NCI-H2171 (cell line): ENCODE measurements at places on chromosomes 4 and X.

GRCh38 chr4:69909195-69909594 is 21.7 kb upstream of the CSN1S1 start:
- no peak for DNase-seq

- no peak for DNase-seq
Observed at GRCh38 chr4:7626531-7626930, 191.8 kb upstream of the PSAPL1 start.

- DNase-seq: no peak
Observed at GRCh38 chr4:164381859-164382258, 372.1 kb upstream of the SMIM31 start.

GRCh38 chrX:1212532-1212931 is at the start of gene CRLF2:
Gene CRLF2, minus strand, starts transcription at chrX:1212649. Its CDS starts 15 bp downstream, at chrX:1212634.
- DNase-seq: no peak

DNA sequence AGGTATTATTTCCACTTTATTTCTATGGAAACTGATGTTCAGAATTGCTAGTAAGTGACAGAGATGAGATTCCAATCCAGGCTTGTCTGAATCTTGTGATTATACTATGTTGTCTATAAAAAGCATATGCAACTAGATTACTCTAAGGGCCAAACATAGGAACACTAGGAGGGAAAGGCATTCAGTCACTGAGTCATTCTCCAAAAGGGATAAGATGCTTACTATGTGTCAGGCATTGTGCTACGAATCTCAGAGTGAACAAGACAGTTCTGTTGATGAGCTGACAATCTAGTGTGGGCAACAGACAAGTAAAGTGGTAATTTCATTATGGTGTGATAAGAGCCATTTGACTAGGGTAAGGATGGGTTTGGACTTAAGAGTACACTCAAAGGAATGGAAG is 77.2 kb downstream of the RASL11B start:
- DNase-seq: no peak

DNA sequence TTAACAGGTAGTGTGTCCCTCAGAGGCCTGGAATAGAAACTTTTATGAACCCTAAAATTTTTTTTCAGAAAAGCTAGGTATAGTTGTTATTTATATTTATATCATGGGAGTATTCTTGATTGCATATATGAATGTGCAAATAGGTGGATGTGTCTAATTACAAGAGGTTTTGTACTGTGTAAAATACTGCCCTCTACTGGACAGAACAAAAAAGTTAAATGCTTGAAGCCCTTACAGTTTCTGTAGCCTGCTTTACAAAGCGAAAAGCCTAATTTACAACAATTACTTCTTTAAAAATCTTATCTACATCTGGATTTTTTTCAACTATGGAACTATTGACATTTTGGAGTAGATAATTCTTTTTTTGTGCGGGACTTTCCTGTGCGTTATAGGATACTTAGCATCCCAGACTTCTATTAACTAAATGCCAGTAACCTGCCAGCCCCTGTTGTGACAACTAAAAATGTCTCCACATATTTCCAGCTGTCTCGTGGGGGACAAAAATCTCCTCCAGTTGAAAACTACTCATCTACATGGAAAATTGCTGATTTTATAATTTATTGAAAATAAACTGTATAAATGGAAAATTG is 35.1 kb downstream of the ENPEP start:
- DNase-seq: peak; percentile 0

DNA sequence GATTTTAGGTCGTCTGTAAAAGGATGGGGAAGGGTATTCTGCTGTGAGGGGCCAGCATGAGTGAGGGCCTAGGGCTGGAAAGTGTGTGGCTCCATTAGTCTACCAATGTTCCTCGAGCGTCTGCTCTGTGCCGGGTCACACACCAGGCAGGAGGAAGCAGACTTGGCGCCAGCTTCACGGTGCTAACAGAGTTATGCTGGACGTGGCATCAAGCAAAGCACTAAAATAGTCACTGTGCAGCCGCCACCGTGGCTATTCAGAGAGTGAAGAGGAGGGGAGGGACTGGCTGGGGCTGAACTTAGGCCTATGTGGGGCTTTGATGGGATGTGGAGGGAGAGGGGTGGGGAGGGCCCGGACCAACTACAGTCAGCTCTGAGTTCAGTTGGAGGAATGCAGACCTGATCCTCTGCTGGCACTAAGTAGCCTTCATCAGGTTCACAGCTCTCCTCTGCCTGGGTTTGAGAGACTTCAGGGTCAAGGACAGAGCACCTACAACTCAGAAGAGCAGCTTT is 83.9 kb upstream of the MSX1 start:
- no peak for DNase-seq

DNA sequence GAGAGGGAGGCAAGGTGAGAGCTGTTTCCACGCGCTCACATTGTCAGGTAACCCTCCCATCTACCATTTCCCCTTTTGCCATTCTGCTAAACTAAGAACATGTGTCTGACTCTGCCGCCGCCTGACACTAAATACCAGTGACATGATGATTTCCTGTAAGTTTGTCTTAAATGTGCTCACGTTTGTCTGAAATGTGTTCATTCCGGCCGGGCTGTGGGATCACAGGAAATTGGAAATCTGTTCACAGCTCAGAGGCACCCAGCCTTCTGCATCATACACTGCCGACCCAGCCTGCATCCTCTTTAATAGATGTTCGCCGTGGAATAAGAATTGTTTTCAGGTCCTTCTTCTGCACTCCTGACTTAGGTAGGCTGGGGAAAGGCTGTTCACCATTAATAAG is 336.2 kb upstream of the PPARGC1A start:
- no peak for DNase-seq

DNA sequence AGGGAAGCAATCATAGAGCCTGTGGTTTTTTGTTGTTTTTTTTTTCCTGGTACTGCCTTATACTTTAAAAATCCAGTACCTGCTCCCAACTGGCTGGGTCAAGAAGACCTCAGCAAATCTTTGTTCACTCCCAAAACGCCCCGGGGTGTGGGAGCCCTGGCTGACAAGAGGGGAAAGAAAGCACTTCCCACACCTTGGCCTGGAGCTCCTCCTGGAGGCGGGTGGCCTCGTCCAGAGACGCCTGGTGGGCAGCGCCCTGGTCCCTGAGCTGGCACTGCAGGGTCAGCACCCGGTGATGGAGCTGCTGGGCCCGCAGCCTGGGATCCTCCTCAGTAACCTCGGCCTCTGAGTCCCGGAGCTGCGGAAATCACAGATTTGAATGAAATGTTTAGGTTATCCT is 38.2 kb downstream of the C4orf50 start:
- peak; percentile 24 for DNase-seq

- peak; percentile 18 for DNase-seq
Observed at GRCh38 chr4:40736910-40737309, 12.8 kb upstream of the NSUN7 start.

GRCh38 chr4:7055111-7055989 is 12.2 kb downstream of the TADA2B start:
- no peak for DNase-seq

- DNase-seq: no peak
Observed at GRCh38 chrX:153491351-153491914, 3.3 kb upstream of the BGN start.

GRCh38 chr4:4712800-4713528 is 146.5 kb upstream of the MSX1 start:
- no peak for DNase-seq

- no peak for DNase-seq
Observed at GRCh38 chrX:144790148-144790547, 457.2 kb upstream of the SPANXN1 start.

DNA sequence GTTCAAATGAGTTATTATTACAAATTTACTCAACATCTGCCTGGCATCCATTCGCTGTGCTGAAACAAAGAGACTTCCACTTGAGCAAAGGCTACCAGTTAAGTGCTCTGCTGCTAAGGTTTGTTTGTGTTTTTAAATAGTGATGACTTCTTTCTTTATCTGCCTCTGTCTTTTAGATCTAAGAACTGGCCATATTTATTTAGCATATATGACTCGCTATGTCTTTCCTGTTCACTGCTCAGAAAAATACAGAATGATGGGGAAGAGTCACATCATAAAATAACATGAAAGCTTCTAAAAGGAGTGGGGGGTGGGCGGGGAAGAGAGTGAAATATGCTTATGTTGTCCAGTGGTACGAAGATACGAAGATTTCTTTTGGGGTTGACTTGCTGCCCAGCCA is 322.2 kb downstream of the GPAT3 start:
- no peak for DNase-seq

GRCh38 chr4:97984545-97985131 is 158.6 kb downstream of the STPG2 start:
- DNase-seq: no peak

GRCh38 chr4:86961605-86962295 is 26.9 kb downstream of the AFF1 start:
- no peak for DNase-seq

DNA sequence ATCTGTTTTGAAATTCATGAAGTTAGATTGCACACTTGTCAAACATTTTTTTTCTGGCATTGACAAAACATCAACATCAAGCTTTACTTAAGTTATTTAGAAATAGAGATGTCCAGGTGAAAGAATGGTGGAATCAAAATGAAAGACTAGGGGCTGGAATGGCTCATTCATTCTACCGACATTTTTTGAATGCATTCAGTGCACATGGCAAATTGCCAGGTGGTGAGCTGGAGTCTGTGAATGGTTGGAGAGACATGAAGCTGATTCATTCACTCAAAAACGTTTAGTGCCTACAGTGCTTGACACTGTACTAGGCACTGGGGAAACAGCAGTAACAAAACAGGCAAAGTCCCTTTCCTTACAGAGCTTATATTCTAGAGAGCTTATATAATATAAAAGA is 292.4 kb downstream of the PPP1R2C start:
- DNase-seq: no peak

- DNase-seq: no peak
Observed at GRCh38 chr4:17315459-17315858, 196.4 kb downstream of the QDPR start.

DNA sequence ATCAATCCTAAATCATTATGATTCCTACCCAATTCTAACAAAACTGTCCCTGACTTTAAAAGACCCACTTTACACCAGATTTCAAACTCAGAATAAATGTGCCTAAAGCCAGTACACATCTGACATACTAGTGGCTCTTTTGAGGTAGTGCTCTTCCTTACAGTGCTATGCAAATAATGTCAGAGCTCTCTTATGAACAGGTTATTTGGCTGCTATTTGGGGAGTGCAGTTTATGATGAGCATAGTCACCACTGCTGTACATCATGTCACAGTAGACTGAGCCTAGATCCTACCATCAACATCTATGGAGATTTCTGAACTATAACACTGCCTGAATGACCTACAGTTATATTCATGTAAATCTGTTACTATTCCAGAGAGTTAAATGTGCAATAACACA is 50.4 kb upstream of the PAGE5 start:
- DNase-seq: no peak

DNA sequence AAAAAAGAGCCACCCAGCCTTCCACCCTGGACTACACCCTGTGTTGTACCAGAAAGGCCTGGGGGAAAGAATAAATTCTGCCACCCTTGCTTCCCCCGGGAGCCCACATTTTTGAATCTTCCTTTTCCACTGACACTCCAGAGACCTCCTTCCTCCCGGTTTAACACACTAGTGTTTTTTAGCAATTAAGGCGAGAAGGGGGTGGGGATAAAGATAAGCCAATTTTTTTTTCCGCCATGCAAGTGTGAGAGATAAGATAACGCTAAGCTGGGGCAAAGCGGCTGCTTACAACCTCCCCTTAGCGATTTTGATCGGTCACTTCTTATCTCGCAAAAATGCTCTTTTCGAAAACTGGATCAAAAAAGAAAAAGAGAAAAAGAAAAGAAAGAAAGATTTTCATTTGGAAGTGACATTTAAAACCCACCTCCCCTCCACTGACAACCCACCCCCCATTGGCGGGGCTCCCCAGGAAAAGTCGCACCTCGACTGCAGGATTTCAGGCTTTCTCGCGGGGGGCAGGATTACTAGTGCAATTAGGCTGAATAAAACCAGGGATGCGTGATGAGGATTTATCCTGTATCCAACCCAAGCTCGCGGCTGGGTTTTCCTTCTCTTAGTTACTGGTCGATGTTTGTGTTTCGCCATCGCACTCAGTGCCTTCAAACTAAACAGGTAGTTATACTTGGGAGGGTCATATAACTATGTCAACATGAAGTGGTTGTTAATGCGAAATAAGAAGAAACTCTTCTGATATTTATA is 6.0 kb upstream of the BCOR start:
- no peak for DNase-seq

DNA sequence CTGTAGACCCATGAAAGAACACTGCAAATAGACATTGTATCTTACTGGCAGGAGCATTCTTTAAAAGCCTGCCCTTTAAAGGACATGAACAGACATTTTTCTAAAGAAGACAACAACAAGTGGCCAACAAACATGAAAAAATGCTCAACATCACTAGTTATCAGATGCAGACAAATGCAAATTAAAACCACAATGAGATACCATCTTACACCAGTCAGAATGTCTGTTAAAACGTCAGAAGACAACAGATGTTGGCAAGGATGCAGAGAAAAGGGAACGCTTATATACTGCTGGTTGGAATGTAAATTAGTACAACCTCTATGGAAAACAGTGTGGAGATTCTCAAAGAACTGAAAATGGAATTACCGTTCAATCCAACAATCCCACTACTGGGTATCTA is 77.2 kb downstream of the ATP10D start:
- no peak for DNase-seq

DNA sequence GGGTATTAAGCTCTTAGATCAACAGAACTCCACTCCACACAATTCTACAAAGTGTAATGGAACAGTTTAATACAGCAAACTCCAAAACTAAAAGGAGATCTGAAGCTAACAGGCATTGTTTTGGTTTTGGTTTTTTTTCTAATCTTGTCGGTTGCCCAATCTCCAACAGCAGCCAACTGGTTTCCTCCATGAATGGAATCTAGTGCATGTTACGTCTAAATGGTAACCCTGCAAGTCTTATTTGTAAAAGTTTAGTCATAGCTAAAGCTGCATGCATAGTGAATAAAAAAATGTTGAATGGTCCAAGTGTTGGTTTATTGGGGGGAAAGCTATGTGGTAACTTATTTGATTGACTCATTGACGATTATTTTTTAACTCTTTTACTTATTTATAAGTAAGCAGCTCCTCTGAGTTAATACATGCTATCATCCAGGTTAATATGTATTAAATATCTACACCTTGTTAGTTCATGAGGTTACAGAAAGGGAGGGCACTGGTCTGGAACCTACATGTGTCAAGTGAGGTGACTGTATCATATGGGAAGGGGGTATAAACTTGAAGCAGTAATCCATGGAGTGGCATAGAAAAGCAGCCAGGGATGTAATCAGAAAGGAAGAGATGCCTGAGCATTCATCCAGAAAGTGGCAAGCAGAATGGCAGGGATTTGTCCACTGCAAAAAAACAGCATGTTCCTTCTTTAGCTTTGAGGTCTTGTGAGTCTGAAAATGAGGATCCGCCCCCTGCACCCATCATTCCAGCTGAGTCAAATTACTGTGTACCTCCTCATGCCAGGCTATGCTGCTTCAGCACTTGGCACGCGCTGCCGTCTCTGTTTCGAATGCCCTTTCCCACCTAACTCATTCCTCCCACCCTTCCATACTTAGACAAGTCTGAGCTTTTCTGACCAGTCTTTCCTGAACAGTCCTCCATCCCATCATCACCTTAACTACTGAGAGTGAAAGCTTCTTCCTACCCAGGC is 81.7 kb downstream of the PDGFC start:
- DNase-seq: no peak

- no peak for DNase-seq
Observed at GRCh38 chrX:39174772-39175417, 373.6 kb downstream of the MID1IP1 start.
